ENCODE measurements at places on chromosomes 4 and X.

DNA sequence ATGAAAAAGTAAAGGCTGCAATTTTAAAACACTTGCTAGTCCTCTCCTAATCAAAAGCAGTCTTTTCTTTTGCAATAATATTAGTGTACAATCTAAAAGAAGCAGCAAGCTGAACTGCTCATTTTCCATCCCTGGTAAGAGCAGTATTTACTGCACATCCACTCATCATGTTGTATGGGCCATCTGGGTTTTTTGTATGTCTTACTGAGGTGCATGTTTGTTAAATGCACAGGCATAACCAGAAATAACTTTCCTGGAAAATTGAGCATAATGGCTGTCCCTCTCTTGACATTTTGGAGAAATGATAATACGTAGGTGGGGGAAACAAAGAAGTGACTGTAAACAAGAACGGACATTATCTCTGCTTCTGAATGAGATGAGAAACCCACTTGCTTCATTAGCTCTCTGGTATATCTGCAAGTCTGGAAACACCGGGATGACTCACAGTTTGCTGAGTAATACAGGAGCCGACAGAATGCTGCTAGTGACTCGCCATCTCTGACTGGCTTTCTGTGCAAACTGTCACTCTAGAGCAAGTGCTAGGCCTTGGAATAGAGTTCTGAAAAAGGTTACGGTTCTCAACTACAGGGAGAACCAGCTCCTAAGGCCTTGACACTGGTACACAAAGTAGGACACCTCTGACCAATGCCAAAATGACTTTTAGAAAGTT, 85.7 kb upstream of the MTM1 start:
- DNase-seq = peak; percentile 68

GRCh38 chrX:114717921-114718320, 134.0 kb downstream of the HTR2C start:
- no peak for DNase-seq

GRCh38 chr4:89056953-89057398, at the start of gene FAM13A:
TSS of gene FAM13A (minus strand) at chr4:89057185. CDS start at chr4:89056964, 221 bp downstream.
- DNase-seq = no peak

- DNase-seq = peak; percentile 75
Observed at GRCh38 chr4:39044956-39045826, 13.0 kb upstream of the TMEM156 start.

- DNase-seq = no peak
Observed at GRCh38 chrX:150201841-150202240, 161.3 kb upstream of the MAMLD1 start.

- DNase-seq = no peak
Observed at GRCh38 chr4:184860018-184860779, 34.4 kb upstream of the ACSL1 start.

GRCh38 chr4:2041239-2042130, 17.6 kb upstream of the NAT8L start:
- peak; percentile 89 for DNase-seq
